ENCODE measurements at places on chromosomes 2 and 18.

GRCh38 chr2:85312404-85312803 lies 15.4 kb downstream of the TGOLN2 start:
- peak; percentile 72 for DNase-seq

DNA sequence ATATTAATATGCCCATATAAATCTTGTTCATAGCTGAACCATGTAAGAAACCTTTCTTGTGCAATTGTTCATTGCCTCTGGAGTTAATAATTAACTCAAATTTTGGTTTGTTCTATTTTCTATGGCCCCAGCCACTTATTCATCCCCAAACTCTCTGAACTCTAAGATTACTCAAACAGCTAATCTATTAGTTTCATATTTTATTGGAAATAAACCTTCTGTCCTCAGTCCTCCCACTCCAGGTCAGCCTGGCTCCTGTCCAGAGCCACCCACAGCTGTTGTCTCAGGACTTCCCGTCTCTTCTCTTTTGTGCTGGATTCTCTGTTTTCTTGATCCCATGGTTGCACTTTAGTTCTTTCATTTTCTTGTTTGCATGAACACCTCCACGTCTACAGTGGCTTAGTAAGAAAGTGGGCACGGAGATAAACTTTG lies 4.4 kb upstream of the RNF103 start:
- no peak for DNase-seq

- DNase-seq: no peak
Observed at GRCh38 chr2:164224007-164224406, 397.3 kb downstream of the GRB14 start.

GRCh38 chr18:4455113-4455811 lies at the start of gene DLGAP1:
DLGAP1 (minus strand) TSS chr18:4455307.
- DNase-seq: peak; percentile 40

DNA sequence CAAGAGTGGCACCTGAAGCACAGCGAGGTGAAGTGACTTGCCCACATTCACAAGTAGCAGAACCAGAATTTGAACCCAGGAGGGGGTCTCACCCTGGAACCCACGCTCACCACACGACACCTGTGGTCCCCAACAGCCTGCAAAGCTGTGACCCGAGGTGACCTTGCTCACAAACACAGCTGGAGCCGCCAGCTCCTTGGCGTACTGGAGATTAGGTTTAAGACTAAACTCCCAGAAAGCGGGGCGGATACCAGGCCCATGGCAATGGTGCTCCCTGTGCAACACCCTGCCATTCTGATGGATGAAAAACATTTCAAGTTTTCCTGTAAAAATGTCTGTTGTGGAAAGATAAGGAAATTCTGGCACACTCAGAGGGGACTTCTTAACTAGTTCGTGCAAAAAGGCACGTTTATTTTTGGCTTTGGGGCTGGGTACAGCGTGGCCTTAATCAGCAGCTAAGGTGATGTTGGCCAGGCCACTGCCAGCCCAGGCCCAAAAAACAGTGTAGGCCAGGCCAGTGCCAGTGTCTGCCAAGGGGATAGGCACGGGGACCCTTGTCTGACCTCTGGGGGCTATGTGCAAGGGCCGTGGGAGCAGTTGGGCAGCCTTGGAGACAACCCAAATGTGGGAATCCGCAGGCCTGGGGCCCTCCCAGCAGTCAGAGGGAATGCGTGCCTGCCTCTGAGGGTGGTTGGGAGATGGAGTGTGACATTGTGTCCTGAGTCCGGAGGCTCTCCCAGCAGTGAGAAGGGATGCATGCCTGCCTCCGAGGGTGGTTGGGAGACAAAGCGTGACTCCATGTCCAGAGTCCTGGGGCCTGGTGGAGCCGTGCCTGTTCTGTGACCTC lies 185.0 kb upstream of the HS6ST1 start:
- DNase-seq: no peak

GRCh38 chr18:48408111-48408726 lies 964 bp downstream of the ZBTB7C start:
- DNase-seq: no peak

GRCh38 chr18:24910221-24910620 lies 441.7 kb downstream of the ZNF521 start:
- DNase-seq: peak; percentile 77

- DNase-seq: no peak
Observed at GRCh38 chr18:56470406-56471351, 167.7 kb downstream of the TXNL1 start.

GRCh38 chr2:71669058-71669456 lies 215.7 kb downstream of the DYSF start:
- peak; percentile 5 for DNase-seq

DNA sequence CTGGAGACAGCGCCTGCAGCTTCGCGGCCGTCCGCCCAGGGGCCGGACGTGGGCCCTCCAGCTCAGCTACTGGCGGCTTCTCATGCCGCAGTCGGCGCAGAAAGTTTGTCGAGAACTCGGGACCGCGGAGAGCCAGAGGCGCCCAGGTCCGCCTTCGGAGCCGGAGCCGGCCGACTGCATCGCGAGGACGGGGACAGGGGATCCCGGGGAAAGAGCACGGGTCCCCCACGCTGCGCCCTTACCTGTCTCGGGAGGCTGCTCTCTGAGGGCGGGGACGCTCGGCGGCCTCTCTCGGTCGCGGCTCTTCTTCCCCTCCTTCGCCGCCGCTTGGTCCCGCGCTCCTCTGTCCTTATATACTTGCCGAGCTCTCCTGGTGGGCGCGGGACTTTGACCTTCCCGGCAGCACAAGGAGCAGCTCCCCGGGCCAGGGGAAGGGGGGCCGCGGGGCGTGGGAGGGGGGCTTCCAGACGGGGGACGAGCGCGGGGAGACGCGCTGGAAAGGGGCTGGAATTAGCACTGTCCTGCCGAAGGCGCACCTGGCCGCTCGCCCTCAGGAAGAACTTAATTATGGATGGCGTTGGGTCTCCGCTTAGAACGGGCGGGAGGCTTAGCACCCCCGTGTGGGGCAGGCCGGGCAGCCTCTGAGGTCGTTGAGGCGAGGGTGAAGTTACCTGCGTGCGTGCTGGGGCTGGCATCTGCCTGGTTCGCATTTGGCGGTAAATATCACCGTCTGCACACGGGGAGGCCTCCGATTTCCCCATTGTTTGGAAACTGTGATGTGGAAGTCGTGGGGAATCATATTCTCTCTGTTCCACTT lies at the start of gene POMC:
Gene POMC, minus strand, starts transcription at position 325 of the 817 bp plus-strand sequence. CDS start 3,808 bp downstream, outside the sequence.
- DNase-seq: peak; percentile 65

DNA sequence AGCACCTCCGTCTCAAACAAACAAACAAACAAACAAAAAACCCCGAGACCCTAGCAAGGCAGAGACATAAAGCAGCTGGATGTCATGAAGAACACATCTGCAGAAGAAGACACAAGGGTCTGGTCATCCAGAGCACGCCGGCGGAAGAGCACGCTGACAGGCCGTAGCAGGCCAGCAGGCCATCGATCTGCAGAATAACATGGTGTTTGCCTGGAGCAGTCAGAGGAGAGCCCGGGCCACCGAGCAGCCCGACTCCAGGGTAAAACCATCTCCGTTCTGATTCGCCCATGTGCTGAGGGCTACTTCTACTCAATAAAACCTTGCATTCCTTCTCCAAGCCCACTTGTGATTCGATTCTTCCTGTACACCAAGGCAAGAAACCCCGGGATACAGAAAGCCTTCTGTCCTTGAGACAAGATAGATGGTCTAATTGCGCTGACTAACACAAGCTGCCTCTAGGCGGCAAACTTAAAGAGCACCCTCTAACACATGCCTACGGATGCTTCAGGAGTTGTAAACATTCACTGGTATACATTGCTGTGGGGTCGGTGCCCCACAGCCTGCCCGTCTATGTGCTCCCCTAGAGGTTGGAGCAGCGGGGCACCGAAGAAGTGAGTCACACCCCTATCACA lies 549.8 kb upstream of the NRXN1 start:
- no peak for DNase-seq

GRCh38 chr18:55034742-55035141 lies 75.5 kb upstream of the CCDC68 start:
- no peak for DNase-seq

Measured in AG20443 (cell line).